IPS DF 6.9 (cell line): ENCODE measurements at places on chromosomes 2 and 18.

DNA sequence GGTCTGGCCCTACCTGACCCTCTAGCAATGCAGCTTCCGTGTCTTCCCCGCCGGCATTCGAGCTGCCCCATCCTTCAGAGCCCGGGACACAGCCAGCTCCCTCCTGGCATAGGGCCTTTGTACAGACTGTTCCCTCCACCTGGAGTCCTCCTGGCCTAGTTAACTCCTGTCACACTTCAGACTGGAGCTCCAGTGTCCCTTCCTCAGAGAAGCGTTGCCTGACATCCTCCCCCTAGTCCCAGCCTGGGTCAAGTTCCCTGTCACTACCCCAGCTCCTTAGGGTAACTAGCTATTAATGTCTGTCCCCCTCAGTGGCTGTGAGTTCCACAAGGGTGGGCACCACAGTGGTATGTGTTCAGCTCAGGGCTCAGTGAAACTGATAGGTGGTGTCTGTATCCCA lies 45.5 kb upstream of the LOXHD1 start:
- no peak for DNase-seq

- DNase-seq = no peak
Measured at GRCh38 chr18:46334868-46335281, 230.7 kb downstream of the HAUS1 start.

- no peak for DNase-seq
Measured at GRCh38 chr2:190947711-190948251, 66.2 kb downstream of the STAT1 start.

DNA sequence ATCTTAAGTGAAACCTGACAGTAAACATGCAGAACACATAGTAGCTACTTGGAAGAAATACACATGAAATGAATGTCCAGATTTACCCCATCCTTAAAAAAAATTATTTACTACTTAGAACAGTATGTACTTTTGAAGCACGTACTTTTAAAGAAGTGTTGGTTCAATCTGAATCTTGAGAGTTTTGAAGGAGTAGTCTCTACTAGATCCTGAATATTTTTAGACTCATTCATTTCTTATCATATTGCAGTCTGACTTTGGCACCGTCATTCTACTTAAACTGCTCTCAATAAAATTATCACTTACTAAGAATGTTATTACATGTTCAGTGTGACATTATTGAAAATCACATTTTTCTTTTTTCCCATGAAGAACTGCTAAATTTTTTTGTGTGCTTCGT lies 187.8 kb downstream of the DPP4 start:
- no peak for DNase-seq

GRCh38 chr2:102286041-102286440 lies 25.3 kb upstream of the IL1RL1 start:
- DNase-seq = no peak

- no peak for DNase-seq
Measured at GRCh38 chr18:36850527-36851201, 21.7 kb downstream of the KIAA1328 start.

GRCh38 chr18:79940126-79940813 lies 11.2 kb downstream of the SLC66A2 start:
- no peak for DNase-seq

- no peak for DNase-seq
Measured at GRCh38 chr2:117718048-117718447, 96.4 kb upstream of the DDX18 start.

GRCh38 chr2:96267159-96267971 lies 1.3 kb downstream of the CIAO1 start:
- DNase-seq = no peak

DNA sequence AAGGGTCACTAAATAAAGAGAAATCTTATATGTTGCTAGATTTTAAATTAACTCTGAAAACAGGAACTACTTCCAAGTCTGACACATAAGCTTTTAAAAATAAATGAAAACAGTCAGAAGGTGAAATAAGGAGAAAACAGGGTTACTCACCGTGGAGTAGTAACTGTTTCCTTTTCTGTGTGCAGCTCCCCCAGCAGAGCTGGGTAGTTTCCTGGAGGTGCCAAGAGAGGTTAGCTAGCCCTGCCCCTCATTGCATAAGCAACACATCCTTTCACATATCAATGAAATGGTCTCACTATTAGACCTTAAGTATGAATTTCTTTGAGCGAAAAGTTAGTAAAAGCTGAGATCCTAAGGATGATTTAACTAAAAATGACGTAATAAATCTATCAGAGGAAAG lies 54.0 kb upstream of the GPR75 start:
- DNase-seq = no peak

DNA sequence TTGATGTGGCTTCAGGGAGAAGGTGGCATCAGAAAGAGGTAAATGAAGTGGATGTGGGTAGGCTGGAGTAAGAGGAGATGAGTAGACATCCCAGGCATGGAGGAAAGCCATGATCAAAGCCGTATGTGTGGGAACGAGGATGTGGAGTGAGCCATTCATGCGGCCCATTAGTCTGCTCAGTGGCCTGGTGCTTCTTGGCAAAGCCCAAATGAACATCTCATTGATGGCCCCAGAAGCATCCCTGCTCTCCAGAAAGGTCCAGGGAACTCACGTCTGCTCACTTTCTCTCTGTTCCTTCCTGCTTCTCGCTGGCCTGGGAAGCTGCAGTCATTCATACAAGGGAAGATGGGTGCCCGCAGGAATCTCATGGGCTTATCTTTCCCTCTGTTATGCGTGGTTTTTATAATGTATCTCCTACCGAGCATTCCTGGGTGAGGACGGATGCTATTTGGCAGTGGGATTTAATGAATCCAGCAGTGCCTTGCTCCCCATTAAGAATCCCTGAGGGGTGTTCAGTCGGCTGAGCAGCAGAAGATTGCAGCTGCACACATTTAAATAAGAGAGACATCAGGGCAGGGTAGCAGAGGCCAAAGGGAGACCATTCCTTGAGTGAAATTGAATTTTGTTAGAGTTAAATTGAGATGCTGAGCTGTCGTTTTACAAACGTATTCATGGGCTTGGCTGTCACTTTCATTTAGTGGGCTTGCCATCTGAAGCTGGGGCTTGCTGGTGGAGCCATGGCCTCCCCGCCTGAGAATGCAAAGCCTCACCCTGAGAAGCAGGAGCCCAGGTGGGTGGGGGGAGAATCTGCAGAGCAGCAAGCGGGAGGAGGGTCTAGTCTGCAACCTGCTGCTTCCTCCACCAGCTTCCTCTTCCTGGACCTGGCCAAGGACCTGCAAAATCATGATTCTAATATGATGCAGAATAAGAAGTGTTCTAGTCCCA lies 64.5 kb downstream of the LYPD1 start:
- DNase-seq = no peak

DNA sequence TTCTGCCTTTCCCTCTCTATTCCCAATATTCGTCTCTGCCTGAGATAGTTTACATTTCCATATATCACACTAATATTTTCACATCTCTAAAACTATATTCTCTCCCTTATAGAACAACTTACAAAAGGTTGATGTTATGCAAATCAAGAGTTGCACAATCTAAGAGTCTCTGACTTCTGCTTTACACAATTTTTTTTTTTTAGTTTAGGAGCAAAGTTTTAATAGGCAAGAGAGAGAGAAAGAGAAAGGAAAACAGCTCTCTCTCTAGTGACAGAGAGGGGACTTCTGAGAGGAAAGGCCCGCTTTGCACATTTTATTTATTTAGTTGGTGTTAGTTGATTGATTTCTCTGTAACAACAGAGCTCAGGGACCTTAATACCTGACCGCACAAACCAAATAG lies 380.2 kb downstream of the TXNL1 start:
- no peak for DNase-seq

DNA sequence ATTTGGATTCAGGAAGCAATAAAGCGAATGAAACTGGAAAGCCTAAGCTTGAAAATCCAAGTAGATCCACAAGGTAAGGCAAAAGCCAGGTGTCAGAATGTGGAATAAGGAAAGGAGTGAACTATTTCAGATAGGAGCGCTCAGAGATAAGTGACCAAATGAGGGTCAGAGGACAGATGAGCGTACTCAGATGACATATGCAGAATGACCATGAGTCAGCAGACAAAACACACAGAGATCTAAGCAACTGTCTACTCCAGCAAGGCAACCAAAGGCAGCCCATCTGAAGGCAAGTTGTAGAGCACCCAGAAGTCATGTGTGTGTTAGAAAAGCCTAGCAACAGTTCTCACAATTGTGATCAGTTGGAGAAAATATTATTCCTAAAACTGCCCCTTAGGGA lies 548.4 kb upstream of the FSHR start:
- DNase-seq = no peak

GRCh38 chr2:207395535-207396251 lies 134.1 kb upstream of the CREB1 start:
- no peak for DNase-seq

DNA sequence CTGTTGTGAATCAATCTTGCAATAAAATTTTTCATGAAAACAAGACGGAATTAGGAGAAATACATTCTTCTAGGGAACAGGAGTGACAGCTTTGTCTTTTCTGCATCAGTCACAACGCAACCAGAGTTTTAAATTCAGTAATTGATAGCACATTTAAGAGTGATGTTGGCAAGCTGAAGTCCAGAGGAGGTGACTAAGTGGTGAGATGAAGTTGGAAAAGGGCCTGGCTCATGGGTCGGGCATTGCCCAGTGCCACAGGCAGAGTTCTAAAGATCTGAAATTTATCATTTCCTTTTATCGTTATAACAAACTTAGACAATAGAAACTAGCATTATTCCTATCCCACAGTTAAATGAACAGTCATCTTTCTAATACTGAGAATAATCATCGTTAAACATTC lies 764.6 kb upstream of the ZEB2 start:
- no peak for DNase-seq

DNA sequence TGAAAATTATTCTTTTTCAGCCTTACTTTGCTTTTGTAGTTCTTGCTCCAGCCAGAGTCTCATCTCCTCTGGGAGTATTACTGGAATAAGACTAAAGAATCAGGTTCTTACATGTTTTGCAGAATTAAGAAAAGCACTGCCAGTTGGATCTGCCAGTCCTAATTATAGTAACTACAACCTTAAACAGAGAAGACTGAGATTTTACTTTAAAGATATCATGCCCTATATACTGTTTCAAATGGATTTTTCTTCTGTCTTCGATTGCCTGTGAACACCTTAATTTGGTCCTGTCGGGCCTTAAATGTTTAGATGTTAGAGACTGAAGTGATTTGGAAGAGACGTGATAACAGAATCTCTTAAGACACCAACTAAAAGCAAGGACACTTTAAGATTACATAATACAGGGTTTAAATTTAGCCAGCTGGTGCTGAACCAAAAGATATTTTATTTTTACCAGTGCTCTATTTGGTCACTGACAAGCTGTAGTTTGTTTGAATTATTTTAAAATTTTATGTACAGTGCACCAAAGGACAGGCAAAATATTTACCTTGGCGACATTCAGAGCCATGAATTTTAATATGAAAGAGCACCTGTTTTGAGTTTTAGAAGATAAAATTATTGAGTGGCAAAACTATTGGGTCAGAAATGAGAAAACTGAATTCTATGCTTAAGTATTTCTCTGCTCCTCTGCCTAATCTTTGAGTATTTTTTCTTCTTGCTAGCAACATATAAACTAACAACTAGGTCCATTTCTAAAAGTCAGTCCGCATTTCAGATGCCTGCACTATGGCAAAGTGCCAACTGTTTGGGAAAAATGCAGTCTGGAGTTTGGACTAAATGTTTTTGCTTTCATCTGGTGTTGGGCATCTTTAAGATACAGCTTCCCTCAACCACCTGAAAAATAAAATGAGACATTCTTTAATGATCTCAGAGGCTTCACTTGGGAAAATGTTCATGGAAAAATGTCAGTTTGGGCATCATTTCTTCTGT lies 300.0 kb downstream of the XIRP2 start:
- DNase-seq = no peak

DNA sequence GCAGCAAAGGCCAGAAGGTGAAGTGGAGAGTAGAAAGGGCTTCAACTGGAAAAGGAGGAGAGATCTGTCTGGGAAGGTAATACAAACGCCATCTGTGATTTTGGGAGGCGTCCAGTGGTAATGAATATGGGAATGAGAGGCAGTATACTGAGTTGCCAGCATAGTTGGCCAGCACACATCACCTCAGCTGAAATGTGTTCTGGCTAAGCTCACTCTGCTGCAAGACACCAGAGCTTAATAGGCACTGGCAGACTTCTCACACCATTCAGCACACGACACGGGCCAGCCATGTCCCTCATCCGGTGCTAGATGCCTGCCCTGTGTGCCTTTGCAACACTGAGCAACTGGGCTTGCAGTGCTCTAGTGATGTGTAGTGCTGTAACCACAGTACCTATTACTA lies 277.1 kb downstream of the PIEZO2 start:
- no peak for DNase-seq

DNA sequence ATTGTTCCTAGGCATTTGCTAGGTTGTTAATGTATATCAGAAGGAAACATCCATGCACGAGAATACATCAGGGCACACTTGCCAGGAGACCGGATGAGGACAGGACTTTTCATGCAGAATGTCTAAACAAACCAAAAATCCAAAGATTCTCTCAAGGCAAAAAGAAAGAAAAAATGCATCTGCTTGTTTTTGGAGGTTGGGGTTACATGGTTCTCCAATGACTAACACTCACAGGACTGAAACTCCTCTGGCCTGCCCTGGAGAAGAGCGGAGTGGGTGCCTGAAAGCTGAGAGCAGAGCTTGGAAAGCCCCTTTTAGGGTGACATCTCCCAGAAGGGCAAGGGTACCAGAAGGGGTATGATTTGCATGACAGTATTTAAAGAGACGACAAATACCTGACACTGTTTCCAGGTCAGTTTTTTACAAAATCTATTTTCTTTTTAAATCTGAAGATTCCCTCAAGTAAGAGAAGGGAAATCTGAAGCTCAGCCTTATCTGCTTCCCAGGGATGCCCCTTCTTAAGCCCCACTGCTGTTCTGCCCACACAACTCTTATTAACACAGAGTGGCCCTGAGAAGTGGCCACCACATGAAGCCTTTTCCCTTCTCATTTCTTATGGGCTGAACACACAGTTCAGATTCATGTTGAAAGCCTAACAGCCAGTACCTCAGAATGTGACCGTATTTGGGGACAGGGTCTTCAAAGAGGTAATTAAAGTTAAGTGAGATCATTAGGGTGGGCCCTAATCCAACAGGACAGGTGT lies 216.4 kb downstream of the STK39 start:
- no peak for DNase-seq

DNA sequence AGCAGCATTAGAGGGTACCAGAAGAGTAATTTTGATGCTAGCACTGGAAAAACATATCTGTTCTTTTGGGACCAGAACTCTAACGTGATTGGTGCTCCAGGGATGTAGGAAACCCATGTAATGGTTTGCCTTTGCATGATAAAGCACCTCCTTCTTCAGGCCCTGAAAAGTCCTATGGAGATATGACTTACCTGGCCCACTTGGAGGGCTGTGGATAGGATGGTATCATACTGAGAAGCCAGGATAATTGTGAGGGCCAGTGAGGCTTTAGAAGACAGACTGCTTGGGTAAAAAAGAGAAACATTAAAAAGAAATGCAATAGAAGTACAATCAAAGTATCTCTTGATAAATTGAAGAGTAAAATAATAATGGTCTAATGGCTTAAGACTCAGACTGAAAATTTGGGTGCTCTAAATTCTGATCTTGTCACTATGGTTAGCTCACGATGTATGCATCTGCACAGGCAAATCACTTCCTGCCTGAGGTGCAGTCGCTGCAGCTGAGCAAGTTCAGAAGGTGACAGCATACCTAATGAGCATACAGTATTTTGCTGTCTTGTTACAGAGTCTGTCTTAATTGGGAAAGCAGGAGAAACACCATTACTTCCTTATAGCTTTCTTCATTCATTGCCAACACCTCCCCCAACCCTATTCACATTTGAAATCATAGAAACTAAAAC lies 371.5 kb downstream of the NUP35 start:
- DNase-seq = no peak

- DNase-seq = no peak
Measured at GRCh38 chr2:2664989-2665833, 334.1 kb upstream of the MYT1L start.

- no peak for DNase-seq
Measured at GRCh38 chr2:232502911-232503808, 15.5 kb upstream of the ECEL1 start.
